Activated CD4-positive, alpha-beta T cell treated with anti-CD3 and anti-CD28 coated beads, Interleukin-2, Interleukin-4, amounts not matched to agents 100 ng/mL and 50 ng/mL, durations not matched to agents 16 hours and 8 hours (primary cell): ENCODE measurements at places on chromosomes 11 and 22.
A peak's percentile ranks its signal among the peaks of the same experiment; 100 is the strongest.

- no peak for DNase-seq
Measured at GRCh38 chr11:131889760-131890581, 519.6 kb downstream of the NTM start.

GRCh38 chr11:44749189-44749588, 22.4 kb downstream of the TSPAN18 start:
- DNase-seq: no peak

DNA sequence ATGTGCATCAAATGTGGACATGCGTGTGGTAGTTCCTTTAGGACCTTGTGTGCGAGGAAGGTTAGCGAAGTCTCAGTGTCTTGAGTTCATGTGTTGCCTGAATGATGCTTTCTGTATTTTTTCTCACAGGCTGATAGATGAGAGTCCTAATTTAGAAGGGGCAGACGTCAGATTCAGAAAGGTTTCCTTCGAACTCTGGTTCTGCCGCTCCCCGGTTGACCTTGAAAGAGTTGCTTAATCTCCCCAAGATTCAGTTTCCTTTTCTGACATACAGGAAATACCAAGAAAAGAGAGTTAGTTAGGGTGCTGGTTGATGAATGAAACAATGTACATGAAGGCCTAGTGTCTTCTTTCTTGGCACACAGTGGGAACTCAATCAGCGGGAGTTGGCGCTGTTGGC, 35.9 kb upstream of the TTC12 start:
- no peak for DNase-seq

GRCh38 chr11:44028401-44028800, 19.4 kb upstream of the ACCSL start:
- no peak for DNase-seq

DNA sequence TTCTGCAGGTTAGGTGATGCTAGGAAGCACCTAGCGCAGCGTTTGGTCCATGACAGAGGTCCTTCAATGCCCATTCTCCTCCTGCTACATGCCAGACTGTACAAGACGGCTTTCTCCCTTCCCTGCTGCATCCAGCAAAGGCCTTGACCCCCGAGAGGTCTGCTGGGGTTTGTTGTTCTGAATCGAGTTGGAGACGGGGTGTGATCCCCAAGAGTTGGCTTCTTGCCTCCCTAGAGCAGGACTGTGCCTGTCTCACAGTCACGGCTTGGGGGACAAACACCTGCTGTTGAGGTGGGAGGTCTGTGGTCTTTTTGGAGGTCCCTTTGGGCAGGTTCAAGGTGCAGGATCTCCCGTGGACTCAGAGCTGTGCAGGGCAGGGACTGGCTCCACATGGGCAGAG, 352.3 kb upstream of the B3GAT1 start:
- no peak for DNase-seq

GRCh38 chr22:47784991-47785390, 1022.5 kb downstream of the TBC1D22A start:
- no peak for DNase-seq

DNA sequence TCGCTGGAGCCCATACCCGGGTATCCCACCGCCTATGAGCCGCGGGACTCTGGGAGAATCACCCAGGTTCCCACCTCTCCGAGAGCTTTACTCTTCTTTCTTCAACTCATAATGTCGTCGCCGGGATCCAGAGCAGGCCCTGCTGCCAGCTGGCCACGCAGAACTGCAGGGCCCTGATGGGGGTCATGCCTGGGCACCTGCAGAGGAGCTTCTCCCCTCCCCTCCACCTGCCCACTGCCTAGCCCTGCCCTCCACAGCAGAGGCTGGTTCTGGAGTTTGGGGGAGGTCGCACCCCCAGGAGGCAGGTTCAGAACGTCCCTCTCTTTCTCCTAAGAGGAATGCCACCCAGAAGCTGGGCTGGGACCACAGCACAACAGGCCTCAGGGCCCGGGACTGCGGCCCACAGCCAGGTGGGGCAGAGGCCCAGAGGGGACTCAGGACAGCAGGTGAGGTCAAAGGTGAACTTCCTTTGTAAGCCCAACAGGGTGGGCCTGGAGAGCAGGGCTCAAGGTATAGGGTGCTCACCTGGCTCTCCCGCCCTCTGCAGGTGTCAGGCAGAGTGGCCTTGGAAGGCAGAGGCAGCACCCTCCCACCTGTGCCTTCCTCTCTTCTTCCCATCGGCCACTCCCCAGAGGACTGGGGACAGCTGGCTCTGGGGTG, 1.9 kb downstream of the SLC25A45 start:
- no peak for DNase-seq

DNA sequence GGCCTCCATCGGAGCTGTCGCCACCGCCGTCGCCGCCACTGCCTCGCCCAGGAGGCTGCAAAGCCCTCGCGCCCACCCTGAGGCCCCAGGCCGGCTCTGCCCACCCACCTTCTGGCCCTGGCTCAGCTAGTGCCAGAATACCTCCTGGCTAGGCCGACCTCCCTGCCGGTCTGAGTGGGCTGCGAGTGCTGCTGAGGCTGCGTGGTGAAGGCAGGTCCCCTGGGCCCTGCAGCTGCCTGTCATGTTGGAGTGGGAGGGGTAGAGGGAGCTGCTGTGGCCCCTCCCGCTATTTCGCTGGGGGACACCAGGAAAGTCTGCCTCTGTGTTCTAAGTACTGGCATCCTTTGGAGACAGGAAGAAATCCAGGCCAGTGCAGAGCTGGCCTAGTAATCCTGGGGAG, 34.2 kb downstream of the LRRC10B start:
- DNase-seq: no peak

DNA sequence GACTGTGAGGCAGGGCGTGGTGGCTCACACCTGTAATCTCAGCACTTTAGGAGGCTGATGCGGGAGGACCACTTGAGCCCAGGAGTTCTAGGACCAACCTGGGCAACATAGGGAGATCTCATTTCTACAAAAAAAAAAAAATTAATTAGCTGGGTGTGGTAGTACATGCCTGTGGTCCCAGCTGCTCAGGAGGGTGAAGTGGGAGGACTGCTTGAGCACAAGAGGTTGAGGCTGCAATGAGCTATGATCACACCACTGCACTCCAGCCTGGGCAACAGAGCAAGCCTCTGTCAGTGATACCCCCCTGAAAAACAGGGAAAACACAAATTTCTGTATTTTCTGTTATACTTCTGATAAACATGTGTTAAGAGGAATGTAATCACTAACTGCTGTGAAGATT, 57.8 kb upstream of the ARHGAP32 start:
- no peak for DNase-seq

DNA sequence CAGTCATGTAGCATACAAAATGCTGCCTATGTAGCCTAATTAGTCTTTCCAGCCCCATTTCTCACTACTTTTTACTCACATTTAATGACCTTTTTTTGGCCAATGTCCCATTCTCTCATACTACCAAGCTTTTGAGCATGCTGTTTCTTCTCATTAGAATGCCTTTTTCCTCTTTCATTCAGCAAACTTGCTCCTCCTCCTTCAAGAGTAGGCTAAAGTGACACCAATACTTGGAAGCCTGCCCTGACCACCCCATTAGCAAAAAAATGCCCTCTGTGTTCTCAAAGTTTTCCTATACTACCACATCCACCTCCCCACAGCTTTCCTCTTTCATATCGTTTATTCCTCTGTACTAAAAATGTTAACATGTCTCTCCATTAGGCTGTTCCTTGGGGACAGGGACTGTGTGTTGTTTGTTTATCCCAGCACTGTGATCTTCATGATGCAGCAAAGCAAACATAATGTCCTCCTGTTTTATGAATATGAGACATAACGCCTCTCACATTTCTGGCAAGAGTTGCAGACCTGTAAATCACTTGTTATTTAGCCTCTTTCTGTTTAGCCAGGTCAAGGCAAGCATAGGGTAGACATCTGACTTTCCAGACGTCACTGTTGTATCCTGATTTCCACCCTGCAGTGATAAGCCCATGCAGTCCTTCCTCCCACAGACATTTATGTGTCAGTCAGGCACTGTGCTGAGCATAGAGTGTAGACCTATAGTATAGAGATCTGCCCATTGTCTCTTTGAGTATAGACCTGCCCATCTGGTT, 62.0 kb upstream of the UCP3 start:
- DNase-seq: no peak

- peak; percentile 39 for DNase-seq
Measured at GRCh38 chr22:28899199-28899853, 16.0 kb downstream of the ZNRF3 start.

GRCh38 chr11:12390687-12391110, 13.3 kb downstream of the PARVA start:
- DNase-seq: no peak
